ENCODE measurements at places on chromosomes 1 and 21.

- DNase-seq, result no peak
Observed at GRCh38 chr1:70134148-70134547, 71.2 kb downstream of the LRRC40 start.

GRCh38 chr1:18618546-18619466, 11.8 kb upstream of the PAX7 start:
- DNase-seq, result peak; percentile 88

- no peak for DNase-seq
Observed at GRCh38 chr1:153246018-153246417, 13.5 kb upstream of the LORICRIN start.

- DNase-seq, result no peak
Observed at GRCh38 chr1:67653304-67653703, 31.7 kb upstream of the GADD45A start.

DNA sequence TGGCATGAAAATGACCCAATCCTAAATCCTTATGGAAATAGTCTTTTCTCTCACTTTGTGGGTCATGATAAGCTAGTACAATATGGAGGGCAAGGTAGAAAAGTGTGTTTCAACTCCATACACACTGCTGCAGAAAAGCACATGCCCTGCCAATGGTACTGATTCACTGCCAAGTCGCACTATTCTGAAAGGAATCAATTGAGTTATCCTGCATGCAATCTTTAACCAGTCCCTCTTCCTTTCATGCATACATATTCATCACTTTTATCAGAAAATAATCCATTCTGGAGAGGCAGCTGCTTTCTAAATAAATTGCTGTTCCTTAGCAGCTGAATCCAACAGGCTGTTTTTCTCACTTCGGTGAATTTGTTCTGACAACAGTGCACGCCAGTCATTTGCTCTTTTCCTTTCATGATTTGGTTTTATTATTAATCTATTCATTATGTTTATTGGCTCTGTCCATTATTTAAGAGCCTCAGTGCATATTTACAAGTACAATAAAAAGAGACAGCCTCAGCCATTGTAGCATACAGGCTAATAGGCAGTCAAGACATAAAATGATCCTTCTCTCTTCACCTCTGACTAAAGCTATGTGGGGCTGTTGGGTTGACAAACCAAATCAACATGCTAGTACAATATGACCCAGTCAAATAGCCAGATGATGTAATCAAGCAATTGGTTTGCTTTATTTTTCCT, 108.8 kb downstream of the CHD1L start:
- DNase-seq, result no peak

GRCh38 chr1:200919386-200919785, 24.7 kb downstream of the INAVA start:
- DNase-seq, result no peak

- DNase-seq, result no peak
Observed at GRCh38 chr1:89035080-89035479, 12.4 kb upstream of the GBP3 start.

DNA sequence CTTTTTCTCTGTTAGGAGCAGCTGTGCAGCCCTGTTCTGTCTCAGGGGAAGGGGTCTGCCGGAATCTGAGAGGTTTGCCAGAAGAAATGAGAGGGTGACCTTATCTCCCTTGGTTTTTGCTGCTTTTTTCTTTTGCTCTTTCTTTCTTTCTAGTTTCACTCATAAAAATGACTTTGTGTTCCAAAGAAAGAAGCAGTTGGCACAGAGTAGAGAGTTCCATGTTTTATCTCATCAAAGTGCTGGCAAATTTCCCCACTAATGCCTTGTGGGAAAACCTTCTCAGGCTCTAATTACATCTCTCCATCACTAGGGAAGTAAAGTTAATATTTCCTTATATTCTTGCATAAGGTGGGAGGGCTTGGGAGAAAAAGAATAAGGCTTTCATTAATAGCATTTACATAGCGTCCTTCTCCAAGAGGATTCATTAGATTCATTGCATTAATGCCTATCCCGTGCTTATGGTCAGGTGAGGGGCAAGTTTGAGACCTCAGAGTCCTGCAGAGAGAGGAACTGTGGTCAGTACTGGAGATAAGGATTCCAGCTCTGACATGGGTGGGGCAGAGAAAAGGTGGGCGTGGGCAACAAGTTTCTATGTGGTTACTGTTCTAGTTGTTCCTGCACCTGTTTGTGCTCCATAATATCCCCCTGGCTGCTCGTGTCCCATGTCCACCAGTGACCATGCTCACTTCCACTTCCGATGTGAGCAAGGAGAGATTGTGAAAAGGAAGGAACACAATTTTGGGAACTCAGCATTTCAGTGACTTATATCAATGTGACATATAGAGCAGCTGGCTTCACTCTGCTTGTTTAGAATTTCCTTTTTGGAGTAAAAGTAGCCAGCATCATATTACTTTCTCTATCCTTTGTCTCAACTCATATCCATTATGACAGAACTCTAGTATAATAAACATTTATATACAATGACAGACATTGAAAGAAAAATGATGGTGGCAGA, 79.5 kb downstream of the DISC1 start:
- DNase-seq, result no peak

- peak; percentile 4 for DNase-seq
Observed at GRCh38 chr1:26405281-26405915, 5.2 kb upstream of the LIN28A start.

- no peak for DNase-seq
Observed at GRCh38 chr1:209412036-209412435, 171.5 kb upstream of the CAMK1G start.

- no peak for DNase-seq
Observed at GRCh38 chr21:14699433-14700407, 153.6 kb upstream of the SAMSN1 start.

DNA sequence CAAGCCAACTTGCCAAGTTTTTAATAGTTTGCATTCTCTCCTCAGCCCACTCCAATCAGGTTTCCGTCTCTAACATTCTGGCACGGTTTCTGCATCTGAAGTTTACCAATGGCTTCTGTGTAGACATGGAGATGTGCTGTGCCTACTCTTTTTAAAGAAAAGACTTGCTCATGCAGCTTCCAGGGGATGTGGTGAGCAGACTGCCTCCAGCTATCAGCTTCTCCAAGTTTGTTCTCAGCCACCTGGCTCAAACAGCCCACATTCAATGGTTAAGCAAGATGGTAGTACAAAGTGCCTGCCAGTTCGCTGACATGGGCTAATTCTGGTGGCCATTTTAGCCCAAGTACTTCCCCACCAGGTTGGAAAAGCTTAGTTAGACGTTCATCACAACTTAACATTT, 465.3 kb downstream of the NEGR1 start:
- no peak for DNase-seq

DNA sequence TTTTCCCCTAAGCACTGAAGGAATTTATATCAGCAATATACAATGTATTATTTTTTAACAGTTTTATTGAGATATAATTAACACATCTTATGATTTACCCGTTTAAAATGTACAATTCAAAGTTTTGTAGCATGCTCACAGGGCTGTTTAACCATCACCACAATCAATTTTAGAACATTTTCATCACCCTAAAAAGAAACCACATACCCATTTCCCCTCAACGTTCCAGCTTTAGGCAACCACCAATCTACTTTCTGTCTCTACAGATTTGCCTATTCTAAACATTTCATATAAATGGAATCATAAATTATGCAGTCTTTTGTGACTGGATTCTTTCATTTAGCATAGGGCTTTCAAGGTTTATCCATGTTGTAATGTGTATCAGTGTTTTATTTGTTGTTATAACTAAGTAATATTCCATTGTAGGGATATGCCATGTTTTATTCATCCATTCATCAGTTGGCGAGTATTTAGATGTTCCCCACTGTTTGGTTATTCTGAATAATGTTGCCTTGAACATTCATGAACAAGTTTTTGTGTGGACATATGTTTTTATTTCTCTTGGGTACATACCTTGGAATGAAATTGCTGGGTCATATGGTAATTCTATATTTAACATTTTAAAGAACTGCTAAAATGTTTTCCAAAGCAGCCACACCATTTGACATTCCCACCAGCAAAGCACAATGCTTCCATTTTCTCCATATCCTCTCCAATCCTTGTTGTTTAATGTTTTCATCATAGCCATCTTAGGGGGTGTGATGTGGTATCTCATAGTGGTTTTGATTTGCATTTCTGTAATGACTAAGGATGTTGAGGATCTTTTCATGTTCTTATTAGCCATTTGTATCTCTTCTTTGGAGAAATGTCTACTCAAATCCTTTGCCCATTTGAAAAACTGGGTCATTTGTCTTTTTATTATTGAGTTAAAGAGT, 188.5 kb downstream of the TM2D1 start:
- no peak for DNase-seq

DNA sequence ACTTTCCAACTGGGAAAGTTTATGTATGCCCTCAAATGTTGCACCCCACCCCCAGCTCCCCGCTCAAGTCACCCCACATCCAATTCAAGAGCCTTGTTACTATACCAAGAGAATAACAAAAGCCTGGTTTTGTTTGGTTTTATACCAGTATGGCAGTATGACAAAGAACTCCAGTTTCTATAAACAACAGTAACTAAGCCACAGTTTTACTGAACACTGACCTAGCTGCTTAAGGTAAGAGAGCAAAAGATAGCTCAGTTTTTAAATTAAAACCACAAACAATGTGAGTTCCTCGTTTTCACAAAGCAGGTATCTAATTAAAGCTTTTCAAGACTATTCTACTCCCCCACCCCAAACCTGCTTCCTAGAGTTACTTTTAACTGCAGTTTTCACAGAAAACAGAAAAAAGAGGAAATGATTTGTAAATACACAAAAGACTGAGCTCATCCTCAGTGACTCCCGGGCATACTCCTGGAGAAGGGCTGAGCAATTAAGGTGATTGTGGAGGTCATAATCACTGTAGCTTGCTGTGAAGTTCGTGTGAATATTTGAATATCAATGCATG, 59.3 kb upstream of the LHX8 start:
- DNase-seq, result no peak

- no peak for DNase-seq
Observed at GRCh38 chr1:26305667-26306289, 658 bp downstream of the UBXN11 start.

- DNase-seq, result no peak
Observed at GRCh38 chr1:237760951-237761350, 129.8 kb downstream of the ZP4 start.

- DNase-seq, result no peak
Observed at GRCh38 chr1:228944935-228945371, 209.7 kb downstream of the RHOU start.

- DNase-seq, result no peak
Observed at GRCh38 chr1:185966471-185966870, 232.3 kb downstream of the HMCN1 start.

DNA sequence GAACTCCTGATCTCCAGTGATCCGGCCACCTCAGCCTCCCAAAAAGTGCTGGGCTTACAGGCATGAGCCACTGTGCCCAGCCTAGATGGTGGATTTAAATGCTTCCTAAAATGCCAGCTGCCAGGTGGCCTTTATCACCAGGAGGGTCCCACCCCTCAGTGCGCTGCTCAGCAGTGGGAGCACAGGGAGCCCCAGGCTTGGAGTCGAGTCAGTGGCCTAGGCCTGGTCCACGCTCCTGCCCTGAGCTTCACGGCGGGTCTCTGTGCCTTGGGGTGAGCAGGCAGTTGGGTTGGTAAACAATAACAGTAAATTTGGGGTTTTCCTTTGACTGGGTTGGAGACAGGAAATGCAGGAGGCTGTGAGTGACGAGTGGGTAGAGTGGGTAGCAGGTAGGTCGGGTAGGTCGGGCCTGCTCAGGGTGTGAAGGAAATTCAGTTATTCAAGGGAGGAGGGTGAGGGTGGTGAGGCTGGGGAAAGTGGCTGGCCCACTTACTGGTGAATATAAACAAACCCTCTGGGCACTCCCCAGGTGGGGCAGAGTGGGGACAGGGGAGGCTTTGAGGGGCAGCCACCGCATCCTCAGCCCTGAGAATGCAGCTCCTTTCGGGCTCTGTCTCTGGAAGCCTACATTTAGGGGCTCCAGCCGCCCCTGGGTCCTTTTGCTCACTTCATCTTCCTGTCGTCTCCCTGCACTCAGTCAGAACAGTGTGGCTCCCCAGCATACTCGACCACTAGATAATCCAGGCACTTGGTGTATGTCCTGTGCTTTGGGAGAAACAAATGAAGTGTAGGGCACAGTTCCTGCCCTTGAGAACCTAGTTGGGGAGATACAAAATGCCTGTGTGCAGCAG, 33.5 kb upstream of the IL19 start:
- no peak for DNase-seq

- DNase-seq, result no peak
Observed at GRCh38 chr1:44305962-44306422, 49.1 kb downstream of the ERI3 start.

DNA sequence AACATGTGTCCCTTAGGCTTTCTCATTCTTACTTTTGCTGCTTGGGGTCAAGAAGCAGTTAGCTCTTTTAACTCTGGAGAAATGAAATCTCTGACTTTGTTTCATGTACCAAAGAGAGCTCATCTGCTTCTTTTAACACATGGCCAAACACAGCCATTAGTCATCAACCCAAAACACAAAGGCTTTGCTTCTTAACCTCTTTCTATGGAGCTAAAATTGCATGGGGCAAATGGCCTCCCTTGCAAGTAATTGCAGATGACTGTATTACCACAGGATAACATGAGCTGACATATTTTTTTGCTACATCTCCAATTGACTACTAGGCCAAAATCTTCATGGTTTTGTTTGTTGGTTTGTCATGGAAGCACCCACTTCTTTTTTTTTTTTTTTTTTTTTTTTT, 300.9 kb downstream of the BRINP3 start:
- DNase-seq, result no peak

DNA sequence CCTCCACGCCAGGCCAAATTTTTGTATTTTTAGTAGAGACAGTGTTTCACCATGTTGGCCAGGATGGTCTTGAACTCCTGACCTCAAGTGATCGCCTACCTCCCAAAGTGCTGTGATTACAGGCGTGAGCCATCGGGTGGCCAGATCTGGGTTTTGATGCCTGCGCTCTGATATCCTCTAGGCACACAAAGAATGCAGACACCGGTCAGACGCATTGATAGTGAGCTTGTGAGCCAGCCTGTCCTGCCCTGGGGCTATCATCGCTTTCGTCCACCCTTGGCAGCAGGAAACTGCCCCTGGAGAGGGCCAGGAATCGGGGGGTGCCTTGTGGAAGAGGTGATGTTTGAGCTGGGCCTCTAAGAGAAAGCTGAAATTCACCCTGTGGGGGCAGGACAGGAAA, 4.0 kb downstream of the FBLIM1 start:
- DNase-seq, result no peak

- DNase-seq, result no peak
Observed at GRCh38 chr1:86692641-86693040, 11.7 kb upstream of the SH3GLB1 start.

- no peak for DNase-seq
Observed at GRCh38 chr1:201715801-201716741, 112.9 kb upstream of the IPO9 start.

- no peak for DNase-seq
Observed at GRCh38 chr1:11654137-11654938, at the start of the genes FBXO2 and FBXO44. Gene FBXO2, minus strand, starts transcription at chr1:11654429. Its CDS starts 89 bp downstream, at chr1:11654340. Gene FBXO44, plus strand, starts transcription at chr1:11654877. Its CDS starts 959 bp downstream, at chr1:11655836.

GRCh38 chr1:183583466-183583865, 6.8 kb downstream of the NCF2 start:
- DNase-seq, result no peak

DNA sequence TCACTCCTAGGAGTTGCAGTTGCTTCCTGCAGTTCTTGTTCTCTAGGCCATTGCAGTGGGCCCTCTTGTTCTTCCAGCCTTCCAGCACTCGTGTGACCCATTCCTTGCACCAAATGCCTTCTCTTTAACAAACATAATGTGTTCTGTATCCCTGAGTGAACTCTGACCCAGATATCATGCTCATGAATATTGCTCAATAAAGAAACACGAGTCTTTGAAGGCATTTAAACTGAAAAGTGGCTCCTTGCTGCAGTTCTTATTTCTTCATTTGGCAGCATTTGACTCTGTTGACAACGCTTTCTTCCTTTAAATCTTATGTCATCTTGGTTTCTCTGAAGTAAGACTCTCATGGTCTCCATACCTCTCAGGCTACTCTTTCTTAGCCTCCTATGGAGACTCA, 100.7 kb upstream of the PDE4B start:
- DNase-seq, result no peak
